ENCODE measurements at places on chromosomes 2 and 18.

DNA sequence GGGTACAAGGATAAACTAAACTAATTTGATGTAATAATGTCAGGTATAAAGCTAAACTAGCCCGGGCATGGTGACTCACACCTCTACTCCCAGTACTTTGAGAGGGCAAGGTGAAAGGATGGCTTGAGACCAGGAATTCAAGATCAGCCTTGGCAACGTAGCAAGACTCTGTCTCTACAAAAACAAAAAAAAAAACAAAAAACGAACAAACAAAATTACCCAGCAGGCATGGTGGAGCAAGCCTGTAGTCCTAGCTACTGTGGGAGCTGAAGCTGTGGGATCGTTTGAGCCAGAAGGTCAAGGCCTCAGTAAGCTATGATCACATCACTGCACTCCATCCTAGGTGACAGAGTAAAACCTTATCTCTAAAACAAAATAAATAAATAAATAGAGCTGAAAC lies 131.8 kb upstream of the KYNU start:
- no peak for DNase-seq

DNA sequence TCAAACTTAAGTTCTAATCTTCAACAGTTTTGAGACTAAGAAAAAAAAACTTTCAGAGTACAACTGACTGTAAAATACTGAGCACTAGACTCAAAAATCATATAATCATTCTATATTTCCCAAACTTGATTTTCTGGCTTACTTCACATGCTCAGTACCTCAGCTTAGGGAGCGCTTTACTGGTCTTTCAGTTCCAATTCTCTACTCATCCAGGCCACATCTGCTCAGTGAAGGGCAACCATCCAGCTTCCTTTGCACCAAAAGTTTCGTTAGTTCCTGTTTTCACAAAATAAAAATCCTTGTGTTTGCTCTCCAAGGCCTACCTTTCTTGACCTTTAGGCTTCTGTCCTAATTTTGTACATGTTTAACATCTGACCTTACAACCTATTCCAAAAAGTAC lies 287.6 kb upstream of the LRRTM1 start:
- DNase-seq: no peak

DNA sequence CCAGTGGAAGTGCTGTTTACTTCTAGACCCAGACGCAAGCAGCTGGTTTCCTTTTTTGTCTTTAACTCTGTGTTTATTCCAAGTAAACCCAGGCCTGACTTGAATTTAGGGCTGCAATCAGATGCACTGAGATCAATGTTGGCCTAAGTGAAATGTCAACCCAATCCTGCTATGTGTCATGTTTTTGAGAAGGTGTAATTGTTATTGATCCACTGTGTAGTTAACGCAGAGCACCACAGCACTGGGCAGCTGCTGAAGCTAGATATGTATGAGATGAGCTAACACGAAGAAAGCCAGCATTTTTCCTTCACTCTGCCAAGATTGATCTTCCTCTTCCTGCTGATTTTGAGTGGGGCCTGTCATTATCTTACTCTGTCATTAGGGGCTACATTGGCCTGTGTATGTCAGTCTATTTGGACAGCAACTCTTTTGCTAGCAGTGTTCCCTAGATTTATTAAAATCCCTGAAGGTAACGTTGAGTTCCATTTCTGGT lies 18.9 kb upstream of the DLX1 start:
- no peak for DNase-seq

DNA sequence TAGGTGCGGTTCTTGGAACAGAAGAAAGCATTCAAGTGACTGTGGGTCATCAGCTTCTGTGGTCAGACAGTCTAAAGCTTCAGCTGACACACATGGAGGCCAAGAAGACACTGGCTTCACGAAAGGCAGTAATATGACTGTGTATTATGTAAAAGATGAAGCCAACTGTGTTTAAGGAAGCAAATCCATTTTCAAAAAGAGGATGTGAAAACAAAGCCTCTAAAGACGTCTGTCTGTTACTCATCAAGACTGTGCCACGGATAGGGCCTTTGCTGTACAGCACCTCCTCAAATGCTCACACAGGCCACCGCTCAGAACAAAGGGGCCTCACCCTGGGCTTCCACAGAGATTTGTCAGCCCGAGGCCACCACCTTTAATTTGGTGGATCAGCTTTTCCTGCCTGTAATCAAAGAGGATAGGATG lies 21.1 kb upstream of the TMEM163 start:
- DNase-seq: no peak

- no peak for DNase-seq
These were observed 29.9 kb downstream of the MRPL19 start for GRCh38 chr2:75676464-75676863.

GRCh38 chr2:227036527-227036926 lies 127.5 kb downstream of the COL4A4 start:
- no peak for DNase-seq

- DNase-seq: no peak
These were observed 143.6 kb downstream of the COL4A4 start for GRCh38 chr2:227020416-227020815.

Data from caudate nucleus (tissue), 63 donors.